ENCODE measurements at places on chromosomes 1 and 21.
A peak's percentile ranks its signal among the peaks of the same experiment; 100 is the strongest.

DNA sequence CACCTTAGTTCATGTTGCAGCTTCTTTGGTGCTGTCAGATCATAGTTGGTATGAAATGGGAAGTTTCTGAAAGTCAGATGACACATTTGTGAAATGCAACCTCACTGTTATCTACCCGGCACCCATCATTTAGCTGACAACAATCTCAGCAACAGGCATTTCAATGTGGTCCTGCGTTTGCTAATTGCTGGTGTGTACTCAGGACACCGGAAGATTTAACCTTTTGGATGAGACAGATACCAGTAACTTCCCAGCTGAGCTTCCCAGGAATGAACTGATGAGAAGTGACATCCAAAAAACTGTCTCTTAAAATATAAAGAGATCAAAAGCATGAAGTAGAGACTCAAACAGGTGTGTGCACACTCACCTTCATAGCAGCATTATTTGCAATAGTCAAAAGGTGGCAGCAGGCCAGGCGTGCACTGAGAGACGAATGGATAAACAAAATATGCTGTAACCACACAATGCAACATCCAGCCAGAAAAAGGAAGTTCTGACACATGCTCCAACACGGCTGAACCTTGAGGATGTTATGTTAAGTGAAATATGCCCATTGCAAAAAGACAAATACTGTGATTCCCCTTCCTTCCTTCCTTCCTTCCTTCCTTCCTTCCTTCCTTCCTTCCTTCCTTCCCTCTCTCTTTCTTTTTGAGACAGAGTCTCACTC lies 7.9 kb upstream of the CLDN14 start:
- H3K36me3 ChIP-seq, result no peaks in the 10 kb centered on the region
- peak overlapping the region; percentile 37 for H3K27ac ChIP-seq
- peak; percentile 75 for DNase-seq
- H3K27me3 ChIP-seq, result no peaks in the 10 kb centered on the region

GRCh38 chr21:33055991-33056390 lies 13.9 kb upstream of the OLIG1 start:
- H3K4me3 ChIP-seq, result no peak overlapping the region
- H3K36me3 ChIP-seq, result no peaks in the 10 kb centered on the region
- peaks cover 7% of the 10 kb centered on the region for H3K27me3 ChIP-seq
- no peaks in the 10 kb centered on the region for H3K4me1 ChIP-seq
- no peak for DNase-seq
- H3K27ac ChIP-seq, result no peak overlapping the region

GRCh38 chr1:63847308-63847910 lies 73.6 kb downstream of the ROR1 start:
- DNase-seq, result no peak
- no peak overlapping the region for H3K4me3 ChIP-seq
- no peak overlapping the region for H3K27ac ChIP-seq
- no peaks in the 10 kb centered on the region for H3K36me3 ChIP-seq
- no peaks in the 10 kb centered on the region for H3K27me3 ChIP-seq

DNA sequence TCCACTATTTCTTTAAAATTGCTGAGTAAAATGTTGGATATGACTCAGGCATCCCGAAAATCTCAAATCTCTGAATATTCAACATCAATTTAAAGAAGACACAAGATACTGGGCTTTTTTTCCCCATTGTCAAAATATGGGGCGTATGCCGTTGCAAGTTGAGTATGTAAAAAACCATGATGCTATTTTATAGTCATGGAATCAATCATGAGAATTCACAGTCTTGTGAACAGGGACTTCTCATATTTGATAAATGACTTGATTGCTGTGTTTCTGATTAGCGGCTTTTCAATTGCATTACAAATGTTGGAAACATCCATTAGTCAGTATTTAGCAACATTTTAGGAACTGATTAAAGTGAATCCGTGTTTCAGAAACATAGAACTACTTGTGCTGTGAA lies 45.3 kb downstream of the SETD4 start:
- no peaks in the 10 kb centered on the region for H3K36me3 ChIP-seq
- no peaks in the 10 kb centered on the region for H3K4me1 ChIP-seq
- DNase-seq, result no peak
- no peak overlapping the region for H3K4me3 ChIP-seq
- H3K27me3 ChIP-seq, result peaks cover 3% of the 10 kb centered on the region

DNA sequence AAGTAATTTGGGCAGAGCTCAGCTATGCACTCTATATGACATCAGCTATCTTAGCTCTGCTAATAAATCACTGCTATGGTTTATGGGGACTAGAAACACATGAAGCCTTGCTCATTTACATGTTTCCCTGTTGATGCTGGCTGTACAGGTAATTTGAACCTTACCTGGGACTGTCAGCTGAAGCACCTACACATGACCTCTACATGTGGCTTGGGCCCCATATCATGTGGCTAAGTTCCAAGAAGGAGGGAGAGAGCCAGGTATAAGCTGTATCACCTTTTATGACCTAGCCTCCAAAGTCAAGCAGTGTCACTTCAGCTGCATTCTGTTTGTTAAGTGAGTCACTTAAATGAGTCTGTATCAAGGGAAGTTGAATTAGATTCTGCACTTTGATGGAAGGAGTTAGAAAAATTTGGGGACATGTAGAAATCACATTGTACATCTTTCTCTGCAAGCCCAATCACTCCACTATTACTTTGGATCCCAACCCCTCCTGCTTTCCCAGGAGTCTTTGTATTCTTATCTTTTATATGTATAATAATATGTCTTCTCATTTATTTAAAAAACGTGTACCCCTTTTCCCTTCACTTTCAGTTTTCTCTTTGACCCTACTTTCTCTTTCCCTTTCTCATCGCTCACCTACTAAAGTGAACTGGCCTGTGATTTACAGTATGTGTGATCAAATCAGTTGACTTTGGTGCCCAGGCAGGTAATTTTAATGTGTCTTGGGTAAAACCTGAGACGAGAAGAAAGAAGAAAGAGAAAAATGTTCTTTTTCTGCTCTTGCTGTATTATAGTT lies 53.4 kb upstream of the PRKACB start:
- peak overlapping the region; percentile 49 for H3K27ac ChIP-seq
- DNase-seq, result no peak
- H3K4me1 ChIP-seq, result peaks cover 11% of the 10 kb centered on the region
- H3K36me3 ChIP-seq, result no peaks in the 10 kb centered on the region

DNA sequence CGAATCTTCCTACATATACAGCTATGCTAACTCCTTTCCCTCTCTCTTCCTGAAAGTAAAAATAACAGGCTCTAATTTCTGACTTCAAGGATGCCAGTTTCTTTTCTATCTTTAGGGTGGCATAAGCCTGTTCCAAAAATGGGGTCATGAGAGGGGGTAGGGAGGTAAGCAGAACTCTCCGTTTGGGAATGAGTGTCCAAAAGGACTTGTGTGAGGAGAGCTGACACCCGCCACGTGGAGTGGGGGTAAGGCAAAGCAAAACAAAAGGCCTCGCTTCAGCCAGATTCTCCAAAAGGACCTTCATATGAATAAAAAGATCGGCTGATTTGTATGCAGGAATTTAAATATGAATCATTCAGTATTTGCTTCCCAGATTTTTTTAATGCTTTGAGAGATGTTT lies 28.6 kb downstream of the PLPPR4 start:
- H3K36me3 ChIP-seq, result no peaks in the 10 kb centered on the region
- H3K27ac ChIP-seq, result no peak overlapping the region
- no peak overlapping the region for H3K4me3 ChIP-seq
- no peaks in the 10 kb centered on the region for H3K4me1 ChIP-seq
- no peak for DNase-seq

DNA sequence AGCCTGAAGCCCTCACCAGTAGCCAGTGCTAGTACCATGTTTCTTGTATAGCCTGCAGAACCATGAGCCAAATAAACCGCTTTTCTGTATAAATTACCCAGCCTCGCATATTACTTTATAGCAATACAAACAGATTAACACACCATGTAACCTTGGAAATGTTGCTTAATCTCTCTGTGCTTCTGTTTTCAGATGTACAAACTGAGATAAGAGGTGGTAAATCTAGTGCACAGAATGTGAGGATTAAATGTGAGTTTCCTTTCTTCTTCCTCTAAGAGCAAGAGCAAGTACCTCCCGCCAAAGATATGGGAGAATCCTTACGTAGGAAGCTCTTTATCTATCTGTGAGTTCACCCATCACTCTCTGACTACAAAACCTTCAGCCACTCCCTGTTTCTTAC lies 128.4 kb downstream of the HIVEP3 start:
- H3K4me1 ChIP-seq, result no peaks in the 10 kb centered on the region
- H3K27ac ChIP-seq, result no peak overlapping the region
- no peak overlapping the region for H3K4me3 ChIP-seq
- no peaks in the 10 kb centered on the region for H3K27me3 ChIP-seq

GRCh38 chr1:19877821-19878636 lies 4.2 kb upstream of the OTUD3 start:
- no peaks in the 10 kb centered on the region for H3K27me3 ChIP-seq
- no peak overlapping the region for H3K4me3 ChIP-seq
- no peaks in the 10 kb centered on the region for H3K36me3 ChIP-seq
- no peak for DNase-seq
- H3K4me1 ChIP-seq, result no peaks in the 10 kb centered on the region

GRCh38 chr21:44759628-44760285 lies 41.9 kb downstream of the UBE2G2 start:
- no peaks in the 10 kb centered on the region for H3K4me1 ChIP-seq
- H3K36me3 ChIP-seq, result no peaks in the 10 kb centered on the region
- peak; percentile 44 for DNase-seq
- H3K27me3 ChIP-seq, result no peaks in the 10 kb centered on the region

DNA sequence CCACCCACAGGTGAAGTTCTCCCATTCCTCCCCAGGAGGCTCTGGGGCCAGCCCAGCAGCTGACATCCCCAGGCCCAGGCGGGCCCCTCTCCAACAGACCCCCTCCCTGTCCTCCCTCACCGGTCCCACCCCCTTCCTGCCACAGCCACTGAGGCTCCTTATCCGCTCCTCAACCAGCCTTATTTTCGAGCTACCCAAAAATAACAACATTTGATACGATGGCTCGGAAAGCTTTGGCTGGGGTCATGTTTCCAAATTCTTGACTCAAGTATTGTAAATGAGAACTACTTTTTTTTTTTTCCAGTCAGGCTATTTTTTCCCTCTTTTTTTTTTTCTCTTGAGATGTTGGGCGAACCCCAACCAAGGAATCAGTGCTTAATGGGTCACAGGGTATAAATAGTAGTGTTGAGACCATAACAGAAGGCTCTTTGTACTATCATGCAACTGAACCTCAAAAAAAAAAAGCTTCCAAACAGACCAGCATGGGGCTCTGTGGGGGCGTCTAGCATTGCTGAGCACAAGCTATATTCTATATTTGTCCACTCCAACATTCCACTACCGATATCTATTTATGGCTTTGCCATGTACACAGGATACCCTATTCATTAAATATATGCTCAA lies 27.2 kb downstream of the IRF2BP2 start:
- no peaks in the 10 kb centered on the region for H3K27me3 ChIP-seq
- no peak overlapping the region for H3K27ac ChIP-seq
- no peaks in the 10 kb centered on the region for H3K36me3 ChIP-seq
- no peaks in the 10 kb centered on the region for H3K4me1 ChIP-seq
- H3K4me3 ChIP-seq, result no peak overlapping the region

- H3K4me1 ChIP-seq, result no peaks in the 10 kb centered on the region
- no peak overlapping the region for H3K4me3 ChIP-seq
- no peak overlapping the region for H3K27ac ChIP-seq
- H3K27me3 ChIP-seq, result no peaks in the 10 kb centered on the region
These were observed 75.7 kb upstream of the LAMC2 start for GRCh38 chr1:183110326-183110880.

DNA sequence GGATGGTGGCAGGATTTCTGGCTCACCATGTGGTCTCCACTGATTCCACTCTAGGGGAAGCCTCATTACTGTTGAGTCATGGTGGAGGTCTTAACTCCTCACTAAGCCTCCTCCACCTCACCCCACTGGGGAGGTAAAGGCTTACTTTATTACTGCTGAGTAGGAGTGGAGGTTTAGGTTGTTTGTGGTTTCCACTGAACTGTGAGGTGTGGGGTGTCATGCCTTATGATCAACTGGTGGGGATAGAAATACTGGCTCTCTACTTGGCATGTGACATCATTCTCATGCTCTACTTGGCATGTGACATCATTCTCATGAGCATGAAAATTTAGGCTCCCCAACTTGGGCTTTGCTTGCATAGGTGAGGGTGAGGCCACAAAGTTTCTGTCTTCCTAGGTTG lies 35.6 kb downstream of the COL6A1 start:
- peaks cover 37% of the 10 kb centered on the region for H3K27me3 ChIP-seq
- no peak overlapping the region for H3K27ac ChIP-seq
- DNase-seq, result no peak

DNA sequence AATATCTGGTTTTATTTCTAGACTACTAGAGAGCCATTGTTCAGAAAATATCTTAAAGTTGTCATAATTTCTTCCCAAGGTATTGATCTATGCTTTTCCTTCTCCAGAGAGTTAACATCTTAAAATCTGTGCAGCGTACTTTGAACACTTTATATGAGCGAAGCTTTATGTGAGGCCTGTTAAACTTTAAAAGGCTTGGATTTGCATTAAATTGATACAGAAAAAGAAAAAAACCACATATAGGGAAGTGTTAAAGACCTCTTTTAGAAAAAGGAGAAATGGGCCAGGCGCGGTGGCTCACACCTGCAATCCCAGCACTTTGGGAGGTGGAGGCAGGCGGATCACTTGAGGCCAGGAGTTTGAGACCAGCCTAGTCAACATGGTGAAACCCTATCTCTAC lies 59.2 kb upstream of the MORC3 start:
- no peak overlapping the region for H3K27ac ChIP-seq
- no peak for DNase-seq
- peak overlapping the region; percentile 32 for H3K4me3 ChIP-seq
- H3K36me3 ChIP-seq, result no peaks in the 10 kb centered on the region
- no peaks in the 10 kb centered on the region for H3K27me3 ChIP-seq

- peaks cover 29% of the 10 kb centered on the region for H3K4me1 ChIP-seq
- no peaks in the 10 kb centered on the region for H3K27me3 ChIP-seq
- H3K36me3 ChIP-seq, result peaks cover 32% of the 10 kb centered on the region
- DNase-seq, result no peak
- no peak overlapping the region for H3K27ac ChIP-seq
These were observed 115.3 kb upstream of the IFFO2 start for GRCh38 chr1:19071674-19072281.

- H3K27ac ChIP-seq, result no peak overlapping the region
- peaks cover under 1% of the 10 kb centered on the region for H3K4me1 ChIP-seq
- DNase-seq, result no peak
- no peaks in the 10 kb centered on the region for H3K27me3 ChIP-seq
These were observed 129.9 kb downstream of the NTPCR start for GRCh38 chr1:233080286-233080685.

DNA sequence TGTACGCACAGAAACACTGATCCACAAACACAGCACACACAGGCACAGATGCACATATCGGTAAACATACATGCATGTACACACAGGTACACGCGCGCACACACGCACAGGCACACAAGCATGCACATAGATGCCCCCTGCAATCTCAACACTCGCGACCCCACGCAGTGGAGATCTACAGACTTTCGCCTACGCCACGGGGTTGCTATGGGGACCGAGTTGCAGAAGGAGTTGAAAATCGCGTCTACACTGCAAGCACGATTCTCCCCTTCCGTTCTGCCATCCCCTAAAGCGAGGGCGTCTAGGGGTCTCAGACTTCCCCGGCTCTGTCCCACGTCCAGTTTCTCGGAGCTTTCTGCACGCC lies 826 bp downstream of the TRIM17 start:
- H3K27ac ChIP-seq, result no peak overlapping the region
- DNase-seq, result no peak
- H3K4me3 ChIP-seq, result peak overlapping the region; percentile 30
- H3K36me3 ChIP-seq, result no peaks in the 10 kb centered on the region
- no peaks in the 10 kb centered on the region for H3K27me3 ChIP-seq
